Astrocyte (in vitro differentiated cells and primary cell): ENCODE measurements at places on chromosomes 3 and 15. TPM values are rescaled to one million over a fixed set of nuclear protein-coding genes. Genes with fewer than 3 reads are reported as not detected.
A peak's percentile ranks its signal among the peaks of the same experiment; 100 is the strongest.

SPINK8 gene
- total RNA-seq: not detected in 2 replicates

COL7A1 gene
- total RNA-seq: 25.8 and 28.7 TPM in 2 replicates

STARD9 gene
- total RNA-seq: 6.4 and 7.1 TPM in 2 replicates

OCA2 gene
- total RNA-seq: 2.4 and 2.9 TPM in 2 replicates

XIRP1 gene
- 1.1 and 1.5 TPM in 2 replicates for total RNA-seq

RPL35A gene
- 1,013 and 1,031 TPM in 2 replicates for total RNA-seq

NANOGP8 gene
- total RNA-seq: not detected in 2 replicates

RAB8B gene
- total RNA-seq: 45.7 and 49.3 TPM in 2 replicates

DNA sequence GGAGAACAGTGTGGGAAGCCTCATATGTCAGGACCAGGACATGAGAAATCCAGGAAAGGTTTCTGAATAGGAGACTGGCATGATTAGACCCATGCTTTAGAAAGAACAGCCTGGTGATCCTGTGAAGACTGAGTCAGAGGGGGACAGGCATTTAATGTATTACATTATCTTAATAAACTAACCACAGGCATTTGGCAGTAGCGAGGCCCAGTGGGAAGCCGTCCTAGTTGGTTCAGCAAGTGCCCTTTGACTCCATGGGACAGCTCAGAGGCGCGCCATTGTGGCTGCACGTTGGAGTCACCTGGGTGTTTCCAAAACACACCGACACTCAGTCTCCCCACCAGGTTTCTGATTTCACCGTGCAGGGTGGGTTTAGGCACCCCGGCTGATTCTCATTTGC, 90.5 kb upstream of the DGKG start:
- no peaks in the 10 kb centered on the region for H3K36me3 ChIP-seq
- peaks cover 11% of the 10 kb centered on the region for H3K4me1 ChIP-seq
- H3K27me3 ChIP-seq: peaks cover 40% of the 10 kb centered on the region

GRCh38 chr3:23999012-23999641, 54.0 kb downstream of the NR1D2 start:
- no peak overlapping the region for H3K4me3 ChIP-seq
- no peak overlapping the region for H3K27ac ChIP-seq
- no peaks in the 10 kb centered on the region for H3K4me1 ChIP-seq
- H3K27me3 ChIP-seq: peaks cover 16% of the 10 kb centered on the region

GRCh38 chr15:77464129-77464865, 43.6 kb downstream of the HMG20A start:
- peaks cover 8% of the 10 kb centered on the region for H3K36me3 ChIP-seq
- H3K4me3 ChIP-seq: no peak overlapping the region
- H3K27ac ChIP-seq: no peak overlapping the region
- no peaks in the 10 kb centered on the region for H3K27me3 ChIP-seq
- peaks cover 6% of the 10 kb centered on the region for H3K4me1 ChIP-seq

GRCh38 chr3:66582721-66583423, 82.0 kb upstream of the LRIG1 start:
- no peaks in the 10 kb centered on the region for H3K27me3 ChIP-seq
- no peak overlapping the region for H3K4me3 ChIP-seq
- no peaks in the 10 kb centered on the region for H3K36me3 ChIP-seq
- no peak overlapping the region for H3K27ac ChIP-seq
- peak; percentile 44 for DNase-seq

- no peaks in the 10 kb centered on the region for H3K4me1 ChIP-seq
- no peaks in the 10 kb centered on the region for H3K36me3 ChIP-seq
- H3K27ac ChIP-seq: no peak overlapping the region
- peak; percentile 61 for DNase-seq
- no peak overlapping the region for H3K4me3 ChIP-seq
Observed at GRCh38 chr3:79937567-79937966, 169.8 kb upstream of the ROBO1 start.

GRCh38 chr15:64426845-64427465, 33.4 kb upstream of the ZNF609 start:
- H3K4me3 ChIP-seq: no peak overlapping the region
- peaks cover 34% of the 10 kb centered on the region for H3K36me3 ChIP-seq
- H3K27me3 ChIP-seq: no peaks in the 10 kb centered on the region
- H3K27ac ChIP-seq: no peak overlapping the region

- H3K4me3 ChIP-seq: peak overlapping the region; percentile 67
- no peaks in the 10 kb centered on the region for H3K36me3 ChIP-seq
- no peaks in the 10 kb centered on the region for H3K27me3 ChIP-seq
- H3K4me1 ChIP-seq: peaks cover 57% of the 10 kb centered on the region
- H3K27ac ChIP-seq: peak overlapping the region; percentile 70
- no peak for DNase-seq
Observed at GRCh38 chr3:129603561-129603942, 2.9 kb downstream of the PLXND1 start.

- no peak for DNase-seq
- H3K4me1 ChIP-seq: peaks cover 3% of the 10 kb centered on the region
- peak overlapping the region; percentile 75 for H3K4me3 ChIP-seq
Observed at GRCh38 chr3:155079468-155079745, 712 bp upstream of the MME start.

- no peak for DNase-seq
- H3K27me3 ChIP-seq: peaks cover 47% of the 10 kb centered on the region
- H3K4me3 ChIP-seq: peak overlapping the region; percentile 15
- no peak overlapping the region for H3K27ac ChIP-seq
- H3K36me3 ChIP-seq: no peaks in the 10 kb centered on the region
- H3K4me1 ChIP-seq: peaks cover 18% of the 10 kb centered on the region
Observed at GRCh38 chr3:169658311-169658931, 5.1 kb downstream of the MECOM start.

- no peak for DNase-seq
- H3K4me1 ChIP-seq: no peaks in the 10 kb centered on the region
- H3K36me3 ChIP-seq: no peaks in the 10 kb centered on the region
- H3K4me3 ChIP-seq: no peak overlapping the region
Observed at GRCh38 chr3:140706360-140706759, 28.5 kb downstream of the TRIM42 start.

DNA sequence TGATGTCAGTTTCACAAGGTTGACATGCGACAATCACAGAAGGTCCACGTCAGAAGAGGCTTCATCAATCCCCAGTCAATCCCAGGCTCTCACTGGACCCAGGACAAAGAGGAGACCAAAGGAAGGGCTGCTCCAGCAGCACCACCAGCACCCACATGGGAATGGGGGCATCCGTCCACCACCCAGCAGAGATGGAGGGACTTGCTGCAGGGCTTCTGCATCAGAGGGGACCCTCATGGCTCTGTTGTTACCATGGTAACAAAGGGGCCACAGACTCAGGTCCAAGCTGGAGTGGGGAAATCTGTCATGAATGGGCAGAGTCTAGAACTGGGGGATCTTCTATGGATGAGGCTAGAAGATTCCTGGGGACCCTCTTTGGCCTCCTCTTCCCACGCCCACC, 13.1 kb downstream of the PLA2G4F start:
- H3K36me3 ChIP-seq: no peaks in the 10 kb centered on the region
- no peak for DNase-seq
- H3K4me3 ChIP-seq: no peak overlapping the region
- peaks cover 22% of the 10 kb centered on the region for H3K27me3 ChIP-seq

DNA sequence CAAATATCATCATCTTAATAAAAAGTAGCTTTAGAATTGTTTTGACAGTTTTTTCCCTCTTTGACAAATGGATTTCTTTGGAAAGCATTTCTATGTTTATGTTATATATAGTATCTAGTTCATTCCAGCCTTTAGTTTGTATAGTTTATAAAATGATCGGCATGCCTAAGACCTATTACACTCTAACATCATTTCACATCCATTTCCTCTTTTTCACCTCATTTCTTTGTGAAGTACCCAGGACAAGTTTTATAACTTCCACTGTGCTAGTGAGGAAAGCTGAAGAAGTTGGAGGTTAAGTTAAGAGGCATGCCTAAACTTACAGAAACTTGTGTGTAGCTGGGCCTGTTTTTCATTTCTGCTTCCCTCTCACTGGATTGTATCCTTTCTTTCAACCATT, 178.4 kb downstream of the TP63 start:
- DNase-seq: no peak
- H3K27me3 ChIP-seq: no peaks in the 10 kb centered on the region
- H3K27ac ChIP-seq: no peak overlapping the region
- no peak overlapping the region for H3K4me3 ChIP-seq
- no peaks in the 10 kb centered on the region for H3K36me3 ChIP-seq

DNA sequence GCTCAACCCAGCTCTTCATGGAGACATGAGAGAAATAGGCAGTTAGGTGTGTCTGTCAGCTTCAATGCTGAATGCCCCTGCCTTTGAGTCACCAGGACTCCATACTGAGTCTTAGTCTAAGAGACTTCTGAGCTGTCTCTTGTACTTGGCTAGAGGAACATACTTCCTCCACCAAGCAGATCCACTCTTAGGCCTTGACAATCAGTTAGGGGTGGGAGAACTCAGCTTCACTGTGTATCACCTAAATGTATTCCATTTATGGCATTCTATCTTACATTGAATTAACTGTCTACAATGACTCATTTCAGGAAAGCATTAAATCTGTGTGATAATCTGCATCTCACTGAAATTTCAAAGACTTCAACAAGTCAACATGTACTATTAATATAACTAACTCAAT, 66.0 kb downstream of the STAC start:
- H3K27me3 ChIP-seq: no peaks in the 10 kb centered on the region
- H3K27ac ChIP-seq: no peak overlapping the region
- no peak overlapping the region for H3K4me3 ChIP-seq
- no peaks in the 10 kb centered on the region for H3K36me3 ChIP-seq

DNA sequence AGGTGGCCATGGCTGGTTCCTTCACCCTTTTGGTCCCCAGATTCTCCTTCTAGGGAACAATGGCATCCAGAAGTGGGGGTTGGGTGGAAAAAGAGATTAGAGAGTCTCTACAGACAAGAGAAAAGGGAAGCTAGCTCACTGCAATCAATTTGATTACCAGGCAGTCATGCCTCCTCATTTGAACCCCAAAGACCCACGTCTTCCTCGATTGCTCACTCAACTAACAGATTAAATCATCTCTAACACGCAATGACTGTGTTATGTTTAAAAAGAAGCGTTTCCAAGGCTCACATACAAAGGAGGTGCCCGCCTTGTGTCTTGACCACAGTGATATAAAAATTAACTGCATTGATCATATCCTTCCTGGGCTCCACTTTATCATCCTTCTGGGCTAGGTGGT, 57.6 kb downstream of the BHLHE40 start:
- no peaks in the 10 kb centered on the region for H3K4me1 ChIP-seq
- H3K27me3 ChIP-seq: no peaks in the 10 kb centered on the region
- no peak overlapping the region for H3K4me3 ChIP-seq
- DNase-seq: no peak

DNA sequence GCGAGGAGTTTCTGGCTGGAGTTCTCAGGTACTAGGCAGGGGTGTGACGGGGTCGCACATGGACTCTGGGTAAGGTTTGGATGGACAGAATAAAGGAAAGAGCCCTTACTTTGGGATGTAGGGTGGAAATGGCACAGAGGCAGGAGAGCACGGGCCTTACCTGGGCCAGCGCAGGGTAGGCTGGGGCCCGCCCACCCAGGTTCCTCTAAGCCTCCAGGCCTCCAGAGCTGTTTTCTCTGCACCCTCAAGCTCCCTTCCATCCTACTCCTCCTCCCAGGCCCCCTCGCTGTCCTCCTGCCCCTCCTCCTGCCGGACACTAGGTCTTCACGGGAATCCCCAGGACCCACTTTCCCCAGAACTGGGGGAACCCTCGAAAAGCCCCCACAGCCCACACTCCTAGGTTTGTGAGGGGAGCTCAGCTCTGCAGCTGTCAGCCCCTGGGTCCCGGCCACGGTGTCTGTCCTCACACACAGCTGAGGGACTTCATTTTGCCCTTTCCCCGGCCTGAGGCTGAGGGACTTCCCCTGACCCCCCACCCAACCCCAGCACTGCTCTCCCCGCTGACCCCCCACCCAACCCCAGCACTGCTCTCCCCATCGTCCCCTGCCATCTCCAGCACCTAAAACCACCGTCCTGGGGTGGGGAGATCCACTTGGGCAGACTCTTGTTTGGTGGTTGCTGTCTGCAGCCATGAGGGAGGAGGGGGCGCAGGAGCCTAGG, 53.0 kb upstream of the PCSK6 start:
- H3K4me1 ChIP-seq: no peaks in the 10 kb centered on the region
- no peak overlapping the region for H3K4me3 ChIP-seq
- H3K27ac ChIP-seq: no peak overlapping the region
- peaks cover 10% of the 10 kb centered on the region for H3K27me3 ChIP-seq
- no peak for DNase-seq

- H3K27me3 ChIP-seq: no peaks in the 10 kb centered on the region
- no peak overlapping the region for H3K27ac ChIP-seq
- H3K4me1 ChIP-seq: no peaks in the 10 kb centered on the region
- H3K36me3 ChIP-seq: no peaks in the 10 kb centered on the region
Observed at GRCh38 chr3:191008074-191008473, 145.6 kb upstream of the GMNC start.

DNA sequence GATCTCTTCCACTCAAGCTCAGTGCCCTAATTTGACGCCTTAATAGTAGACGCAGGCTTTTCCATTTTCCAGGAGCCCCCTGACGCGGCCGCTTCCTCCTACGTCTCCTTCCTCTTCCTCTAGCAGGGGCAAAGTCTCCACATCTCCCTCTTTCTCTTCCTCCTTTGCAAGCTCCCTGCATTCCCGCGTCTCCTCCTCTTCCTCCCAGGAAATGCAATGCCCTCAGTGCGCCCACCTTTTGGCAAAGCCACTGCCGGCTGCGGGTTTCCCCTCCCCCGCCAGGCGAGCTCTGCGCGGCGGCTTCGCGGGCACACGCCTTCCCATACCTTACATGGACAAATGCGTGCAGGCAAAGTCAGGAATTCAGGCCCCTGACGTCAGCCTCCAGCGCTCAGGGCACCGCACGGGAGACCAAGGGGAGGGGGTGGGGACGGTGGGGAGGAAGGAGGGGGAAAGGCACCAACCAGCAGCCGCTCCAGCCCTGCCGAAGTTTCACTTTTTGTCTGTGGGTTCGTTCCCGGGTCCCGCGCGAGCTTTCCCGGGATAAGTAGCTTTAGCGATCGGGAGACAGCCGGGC, 432 bp upstream of the LPP start:
- H3K4me3 ChIP-seq: peak overlapping the region; percentile 73
- H3K4me1 ChIP-seq: peaks cover 33% of the 10 kb centered on the region
- DNase-seq: peak; percentile 94
- no peaks in the 10 kb centered on the region for H3K36me3 ChIP-seq

DNA sequence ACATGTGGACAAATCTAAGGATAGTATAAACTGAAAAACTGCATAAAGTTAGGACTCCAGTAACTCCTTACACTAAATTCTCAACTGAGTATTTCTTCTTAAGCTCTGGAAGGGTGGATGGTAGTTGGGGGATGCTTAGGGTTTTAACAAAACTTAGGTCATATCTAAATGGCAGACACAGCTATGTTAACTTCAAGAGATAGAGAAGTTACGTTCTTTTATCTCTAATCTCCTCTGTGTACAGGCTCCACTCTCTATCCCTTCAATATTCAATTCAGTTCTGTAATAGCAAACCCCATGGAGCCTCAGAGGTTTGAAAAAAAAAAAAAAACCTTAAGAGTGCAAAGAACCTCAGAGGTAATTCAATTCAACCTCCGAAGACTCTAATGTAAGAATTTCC, 3.1 kb downstream of the CMTM6 start:
- H3K27me3 ChIP-seq: no peaks in the 10 kb centered on the region
- H3K4me1 ChIP-seq: peaks cover 6% of the 10 kb centered on the region
- peaks cover 5% of the 10 kb centered on the region for H3K36me3 ChIP-seq
- H3K4me3 ChIP-seq: no peak overlapping the region

DNA sequence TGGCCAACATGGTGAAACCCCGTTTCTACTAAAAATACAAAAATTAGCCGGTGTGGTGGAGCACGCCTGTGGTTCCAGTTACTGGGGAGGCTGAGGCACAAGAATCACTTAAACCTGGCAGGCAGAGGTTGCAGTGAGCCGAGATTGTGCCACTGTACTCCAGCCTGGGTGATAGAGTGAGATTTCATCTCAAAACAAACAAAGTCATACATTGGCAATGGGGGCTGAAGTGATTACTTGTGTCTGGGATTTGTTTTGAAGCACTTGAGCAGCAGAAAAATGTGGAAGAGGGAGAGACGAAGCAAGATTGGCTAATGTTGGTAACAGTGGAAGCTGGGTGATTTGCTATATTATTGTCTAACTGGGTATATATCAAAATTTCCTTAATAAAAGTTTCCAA, 13.4 kb upstream of the TMEM40 start:
- H3K36me3 ChIP-seq: no peaks in the 10 kb centered on the region
- H3K4me1 ChIP-seq: no peaks in the 10 kb centered on the region
- H3K4me3 ChIP-seq: no peak overlapping the region
- peaks cover 10% of the 10 kb centered on the region for H3K27me3 ChIP-seq
- H3K27ac ChIP-seq: no peak overlapping the region
